ENCODE measurements at places on chromosomes 12 and 14.

DNA sequence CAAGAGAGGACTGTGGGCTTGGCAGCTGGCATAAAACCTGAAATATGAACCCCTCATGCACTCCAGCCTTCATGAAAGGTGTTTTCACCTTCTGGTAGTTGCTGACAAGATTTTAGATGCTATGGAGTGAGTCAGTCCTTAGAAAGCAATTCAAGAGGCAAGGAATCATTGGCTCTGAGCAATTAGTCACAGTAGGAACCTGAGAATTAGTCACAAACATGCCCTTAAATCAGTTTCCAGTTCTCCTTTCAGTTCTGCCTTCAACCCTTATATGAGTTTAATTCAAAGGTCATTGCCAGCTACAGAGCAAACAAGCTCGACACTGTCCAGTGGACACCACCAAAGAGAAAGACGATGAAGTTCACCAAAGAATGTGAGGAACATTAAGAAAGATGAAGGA lies 472.3 kb downstream of the GLT1D1 start:
- DNase-seq = no peak

GRCh38 chr12:132400011-132400641 lies 70.7 kb upstream of the GALNT9 start:
- no peak for DNase-seq

GRCh38 chr12:107033758-107034739 lies 47.1 kb upstream of the MTERF2 start:
- no peak for DNase-seq

DNA sequence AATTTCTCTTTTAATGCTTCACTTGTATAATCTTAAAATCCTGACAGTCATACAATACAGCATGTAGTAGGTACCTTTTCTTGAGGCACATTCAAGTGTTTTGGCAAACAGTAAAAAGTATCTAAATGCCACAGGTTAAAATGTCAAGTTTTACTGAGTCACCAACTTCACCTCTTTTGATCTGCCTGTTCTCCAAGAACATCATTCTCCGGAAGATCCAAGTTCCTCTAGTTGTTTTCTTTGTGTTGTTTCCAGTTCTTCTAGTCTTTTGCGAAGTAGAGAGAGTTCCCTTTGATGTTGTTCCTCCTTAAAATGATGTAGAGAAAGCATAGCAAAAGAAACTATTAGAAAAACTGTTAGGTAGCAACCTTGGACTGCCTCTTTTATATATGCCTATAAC lies 151.1 kb downstream of the CEP83 start:
- no peak for DNase-seq

GRCh38 chr14:67837011-67837624 lies 17.5 kb downstream of the RAD51B start:
- DNase-seq = peak; percentile 58

DNA sequence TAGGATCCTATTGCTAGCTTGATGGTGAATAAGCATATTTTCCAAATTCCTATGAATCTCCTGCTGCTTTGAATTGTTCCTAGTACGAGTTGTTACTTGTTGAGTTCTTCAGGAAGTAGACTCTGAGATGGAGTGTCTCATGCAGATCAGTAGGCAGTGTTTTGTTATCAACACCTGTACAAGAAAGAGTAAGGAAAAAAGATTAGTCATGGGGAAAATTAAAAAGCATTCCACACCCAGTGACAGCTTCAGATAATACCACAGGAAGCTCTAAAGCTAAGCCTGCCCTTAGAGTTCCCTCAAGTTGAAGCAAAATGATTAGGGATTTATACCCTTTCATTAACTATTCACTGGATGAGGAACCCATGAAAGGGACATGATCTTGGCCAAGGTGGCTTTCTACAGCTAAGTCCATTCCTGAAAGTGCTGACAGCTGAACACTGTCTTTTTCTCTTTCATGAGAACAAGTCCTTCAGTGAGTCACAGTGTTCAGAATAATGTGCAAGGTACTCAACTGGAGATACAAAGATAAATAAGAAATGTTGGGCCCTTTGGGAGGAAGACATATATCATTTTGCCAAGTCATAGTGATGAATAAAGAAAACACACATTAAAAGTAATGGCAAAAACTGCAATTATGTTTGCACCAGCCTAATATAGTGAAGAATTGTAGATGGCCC lies 49.1 kb downstream of the CCER1 start:
- no peak for DNase-seq

DNA sequence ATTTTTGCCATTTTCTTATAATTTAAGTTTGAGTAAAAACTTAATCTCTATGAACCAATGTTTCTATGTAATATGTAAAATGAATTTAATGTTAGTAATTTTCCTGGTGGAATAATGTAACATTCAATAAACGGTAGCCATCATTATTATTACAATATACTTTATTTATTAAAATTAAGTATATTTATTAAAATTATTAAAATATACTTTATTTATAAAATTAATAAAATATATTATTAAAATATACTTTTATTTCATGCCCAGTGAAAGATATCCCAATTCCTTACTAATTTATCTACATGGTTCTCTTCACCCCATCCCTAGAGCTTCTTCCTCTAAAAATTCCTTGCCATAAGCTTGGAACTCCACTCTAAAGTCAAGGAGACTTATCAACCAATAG lies 2.5 kb downstream of the CAPS2 start:
- DNase-seq = no peak

GRCh38 chr12:40999210-40999609 lies 188.9 kb upstream of the PDZRN4 start:
- no peak for DNase-seq

GRCh38 chr14:100278702-100279101 lies 27.5 kb downstream of the SLC25A29 start:
- DNase-seq = no peak

GRCh38 chr14:51168215-51168613 lies 71.8 kb upstream of the TMX1 start:
- no peak for DNase-seq

Data from CD4-positive, alpha-beta T cell treated with Interleukin-6 at 100 ng/mL for 8 hours (primary cell).